ENCODE measurements at places on chromosomes 12 and 14. TPM values are rescaled to one million over a fixed set of nuclear protein-coding genes. Genes with fewer than 3 reads are reported as not detected.

The KRT77 gene
- total RNA-seq: not detected

The ADCY4 gene
- not detected for total RNA-seq

The CLEC9A gene
- not detected for total RNA-seq

The NYNRIN gene
- total RNA-seq: 0.16 TPM

The WIF1 gene
- not detected for total RNA-seq

The APAF1 gene
- total RNA-seq: 13.6 TPM

The SDR9C7 gene
- total RNA-seq: not detected

The DNAAF2 gene
- 12.9 TPM for total RNA-seq

The TAMALIN gene
- total RNA-seq: 0.17 TPM

The TNFAIP2 gene
- total RNA-seq: 349 TPM

The ARL6IP4 gene
- total RNA-seq: 252 TPM
